ENCODE measurements at places on chromosomes 13 and 19. TPM values are rescaled to one million over a fixed set of nuclear protein-coding genes. Genes with fewer than 3 reads are reported as not detected.

MAB21L1 gene
- polyA plus RNA-seq: 1.3 TPM

FBXO17 gene
- polyA plus RNA-seq: 34.7 TPM

SIGLEC8 gene
- 0.61 TPM for polyA plus RNA-seq

SYT5 gene
- polyA plus RNA-seq: 0.77 TPM

ZNF320 gene
- 9.7 TPM for polyA plus RNA-seq

PSG11 gene
- polyA plus RNA-seq: not detected

DNA sequence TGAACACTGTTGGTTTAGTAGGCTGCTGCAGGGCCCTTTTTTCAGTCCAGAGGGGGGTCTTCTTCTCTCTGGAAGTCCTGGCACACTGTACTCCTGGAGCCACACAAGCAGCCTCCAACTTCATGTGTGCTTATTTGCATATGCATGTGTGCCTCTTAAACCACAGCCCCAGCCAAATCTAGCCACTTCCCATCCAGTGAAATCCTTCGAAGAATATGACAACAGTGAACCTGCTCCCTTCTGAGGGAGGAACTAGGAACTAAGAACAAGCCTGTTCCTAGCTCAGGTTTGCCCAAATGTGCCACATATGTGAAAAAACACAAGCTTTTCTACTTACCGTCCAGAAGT lies 348.5 kb downstream of the FOXO1 start:
- DNase-seq: no peak

DNA sequence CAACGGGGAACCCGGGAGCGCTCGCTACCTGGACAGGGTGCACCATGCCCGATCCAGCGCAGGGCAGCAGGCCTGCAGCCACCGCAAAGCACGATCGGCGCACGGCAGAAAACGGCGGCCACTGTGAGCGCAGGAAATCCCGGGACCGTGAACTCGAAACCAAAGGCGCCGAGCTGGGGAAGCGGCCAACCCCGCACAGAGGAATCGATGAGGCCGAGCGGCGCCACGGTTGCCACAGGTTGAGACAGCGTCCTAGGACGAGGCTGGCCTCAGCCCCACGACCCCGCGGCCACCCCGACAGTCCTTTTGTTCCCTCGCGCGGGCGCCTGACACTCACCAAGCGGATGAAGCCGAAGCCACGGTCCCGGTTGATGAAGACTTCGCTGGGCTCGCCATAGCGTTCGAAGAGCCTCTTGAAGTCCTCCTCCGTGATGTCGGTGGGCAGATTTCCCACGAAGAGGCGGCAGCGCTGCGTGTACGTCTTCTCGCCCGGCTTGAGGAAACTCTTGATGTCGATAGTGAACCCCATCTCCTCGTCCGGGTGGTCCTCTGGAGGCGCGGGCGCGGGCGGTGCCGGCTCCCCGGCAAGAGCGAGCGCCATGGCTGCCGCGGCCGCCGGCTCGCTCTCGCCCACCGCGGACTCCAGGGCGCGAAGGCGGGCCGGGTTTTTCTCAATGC lies 557 bp downstream of the PSPC1 start:
- no peak for DNase-seq

DNA sequence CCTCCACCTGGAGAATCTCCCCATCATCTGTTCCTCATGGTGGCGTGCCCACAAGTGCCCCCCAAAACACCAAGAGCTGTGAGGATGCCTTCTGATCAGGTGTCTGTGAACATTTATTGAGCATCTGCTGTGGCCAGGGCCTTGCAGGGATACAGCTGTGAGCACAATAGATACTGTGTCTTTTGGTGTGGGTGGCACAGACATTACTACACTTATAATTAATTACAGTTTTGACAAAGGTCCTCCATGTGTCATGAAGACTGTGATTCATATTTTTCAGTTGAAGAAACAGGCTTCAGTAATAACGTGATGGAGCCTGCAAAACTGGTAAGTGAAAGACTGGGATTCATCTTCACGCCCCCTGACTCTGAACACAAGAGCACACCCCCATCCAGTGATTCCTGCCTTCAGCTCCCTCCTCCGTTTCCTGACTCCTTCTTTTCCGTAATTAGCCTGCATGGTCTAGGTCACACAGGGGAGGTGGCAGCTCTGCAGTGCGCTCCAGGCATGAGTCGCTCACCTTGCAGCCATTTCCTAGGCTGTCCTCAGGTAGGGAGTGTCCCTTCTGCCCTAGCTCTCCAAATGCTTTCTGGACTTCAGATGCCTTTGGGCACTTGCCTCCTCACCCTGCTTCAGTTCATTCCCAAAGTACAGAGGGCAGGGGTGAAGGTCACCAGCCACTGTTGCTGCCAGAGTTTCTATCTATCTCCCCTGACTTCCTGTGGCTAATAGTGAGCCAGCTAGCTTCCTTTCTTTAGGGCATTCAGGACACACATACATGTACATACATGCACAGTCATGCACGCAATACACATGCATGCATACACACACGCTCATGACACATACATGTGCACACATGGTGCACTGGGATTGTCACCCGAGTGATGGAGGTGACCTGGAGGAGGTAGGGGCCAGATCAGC lies 66.5 kb downstream of the SIAH3 start:
- DNase-seq: no peak

DNA sequence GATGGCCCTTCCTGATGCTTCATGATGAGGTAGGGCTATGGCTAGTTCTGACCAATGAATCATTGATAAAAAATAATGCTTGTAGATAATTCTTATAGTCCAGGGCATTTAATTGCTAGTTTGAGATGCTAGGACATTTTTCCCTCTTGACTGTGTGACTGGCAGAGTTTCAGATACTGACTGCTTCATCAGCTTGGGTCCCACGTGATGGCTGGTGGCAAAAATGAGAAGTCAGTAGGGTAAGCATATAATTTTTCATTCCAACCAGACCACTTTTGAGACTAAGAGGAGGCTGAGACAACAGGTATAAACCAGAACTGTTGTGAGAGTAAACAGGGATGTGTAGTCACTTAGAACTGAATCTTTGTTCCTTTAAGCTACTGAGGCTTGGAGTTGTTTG lies 183.3 kb downstream of the HS6ST3 start:
- no peak for DNase-seq

DNA sequence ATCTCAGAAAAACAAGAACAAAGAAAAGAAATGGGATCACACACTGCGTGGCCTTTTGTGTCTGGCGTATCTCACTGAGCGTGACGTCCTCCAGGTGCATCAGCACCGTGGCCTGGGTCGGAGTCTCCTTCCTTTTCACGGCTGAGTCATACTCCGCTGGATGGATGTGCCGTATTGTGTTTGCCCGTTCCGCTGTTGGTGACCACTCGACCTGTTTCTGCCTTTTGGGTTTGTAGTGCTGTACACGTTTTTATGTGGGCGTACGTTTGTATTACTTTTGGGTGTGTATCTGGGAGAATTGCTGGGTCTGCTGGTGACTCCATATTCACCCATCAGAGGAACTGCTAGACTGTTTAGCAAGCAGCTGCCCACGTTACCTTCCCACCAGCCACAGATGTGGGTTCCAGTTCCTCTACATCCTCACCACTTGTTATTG lies 11.4 kb downstream of the ARID3A start:
- DNase-seq: no peak

GRCh38 chr13:111341886-111342285 lies 21.4 kb downstream of the TEX29 start:
- no peak for DNase-seq

GRCh38 chr19:49094505-49095482 lies 9.5 kb downstream of the SNRNP70 start:
- no peak for DNase-seq

GRCh38 chr13:112725346-112726015 lies 35.6 kb downstream of the ATP11A start:
- no peak for DNase-seq

DNA sequence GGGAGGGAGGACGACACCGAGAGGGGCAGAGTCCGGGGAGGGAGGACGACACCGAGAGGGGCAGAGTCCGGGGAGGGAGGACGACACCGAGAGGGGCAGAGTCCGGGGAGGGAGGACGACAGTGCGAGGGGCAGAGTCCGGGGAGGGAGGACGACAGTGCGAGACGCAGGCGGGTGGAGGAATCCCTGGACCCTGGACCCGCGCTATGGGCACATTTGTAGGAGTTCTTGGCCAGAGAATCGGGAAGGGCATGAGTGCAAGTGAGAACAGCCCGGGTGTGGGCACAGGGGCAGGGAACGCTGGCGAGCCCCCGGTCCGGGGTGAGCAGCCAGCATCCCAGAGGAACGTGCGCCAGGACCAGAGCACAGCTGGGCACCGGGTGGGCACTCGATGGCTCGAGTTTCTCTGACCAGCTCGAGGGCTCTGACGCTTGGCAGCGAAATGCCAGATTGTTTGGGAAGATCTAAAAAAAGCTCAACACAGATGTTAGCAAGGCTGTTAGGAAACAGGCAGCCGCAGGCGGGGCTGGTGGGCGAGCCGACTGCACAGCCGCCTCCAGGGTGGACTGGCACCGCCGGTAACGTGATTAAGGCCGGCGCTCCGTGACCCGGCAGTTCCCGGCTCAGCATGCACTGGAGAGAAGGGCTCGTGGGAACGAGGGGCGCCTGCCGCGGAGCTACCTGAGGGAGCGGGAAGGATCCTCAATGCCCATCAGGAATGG lies 17.9 kb upstream of the C2CD4C start:
- no peak for DNase-seq

GRCh38 chr19:58491393-58491792 lies 15.2 kb downstream of the ZNF446 start:
- no peak for DNase-seq

- DNase-seq: no peak
Measured at GRCh38 chr13:44211704-44212346, 161.8 kb upstream of the SERP2 start.

DNA sequence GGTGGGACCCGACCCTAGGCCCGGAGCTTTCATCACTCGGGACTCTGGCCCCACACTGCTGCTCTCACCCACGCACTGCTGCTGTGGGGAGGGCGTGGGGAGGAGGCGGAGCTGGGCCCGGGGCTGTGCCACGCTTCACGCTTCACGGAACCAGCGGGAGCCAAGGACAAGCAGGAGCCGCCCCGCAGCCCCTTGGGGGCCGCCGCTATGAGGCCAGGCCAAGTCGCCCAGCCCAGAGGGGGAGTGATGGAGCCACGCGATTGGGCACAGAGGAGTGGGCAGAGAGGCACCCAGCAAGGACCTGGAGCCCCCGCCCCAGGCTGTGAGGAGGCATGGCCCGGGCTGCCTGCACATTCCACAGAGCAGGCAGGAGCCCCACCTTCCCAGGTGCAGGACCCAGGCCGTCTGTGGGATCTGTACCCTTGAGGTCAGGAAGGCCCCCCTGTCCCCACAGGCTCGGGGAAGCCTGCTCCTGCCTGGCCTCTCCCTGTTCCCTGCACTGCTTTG lies 10.2 kb upstream of the SUPT20H start:
- no peak for DNase-seq

GRCh38 chr19:48395499-48395898 lies 2.0 kb downstream of the GRIN2D start:
- DNase-seq: no peak

DNA sequence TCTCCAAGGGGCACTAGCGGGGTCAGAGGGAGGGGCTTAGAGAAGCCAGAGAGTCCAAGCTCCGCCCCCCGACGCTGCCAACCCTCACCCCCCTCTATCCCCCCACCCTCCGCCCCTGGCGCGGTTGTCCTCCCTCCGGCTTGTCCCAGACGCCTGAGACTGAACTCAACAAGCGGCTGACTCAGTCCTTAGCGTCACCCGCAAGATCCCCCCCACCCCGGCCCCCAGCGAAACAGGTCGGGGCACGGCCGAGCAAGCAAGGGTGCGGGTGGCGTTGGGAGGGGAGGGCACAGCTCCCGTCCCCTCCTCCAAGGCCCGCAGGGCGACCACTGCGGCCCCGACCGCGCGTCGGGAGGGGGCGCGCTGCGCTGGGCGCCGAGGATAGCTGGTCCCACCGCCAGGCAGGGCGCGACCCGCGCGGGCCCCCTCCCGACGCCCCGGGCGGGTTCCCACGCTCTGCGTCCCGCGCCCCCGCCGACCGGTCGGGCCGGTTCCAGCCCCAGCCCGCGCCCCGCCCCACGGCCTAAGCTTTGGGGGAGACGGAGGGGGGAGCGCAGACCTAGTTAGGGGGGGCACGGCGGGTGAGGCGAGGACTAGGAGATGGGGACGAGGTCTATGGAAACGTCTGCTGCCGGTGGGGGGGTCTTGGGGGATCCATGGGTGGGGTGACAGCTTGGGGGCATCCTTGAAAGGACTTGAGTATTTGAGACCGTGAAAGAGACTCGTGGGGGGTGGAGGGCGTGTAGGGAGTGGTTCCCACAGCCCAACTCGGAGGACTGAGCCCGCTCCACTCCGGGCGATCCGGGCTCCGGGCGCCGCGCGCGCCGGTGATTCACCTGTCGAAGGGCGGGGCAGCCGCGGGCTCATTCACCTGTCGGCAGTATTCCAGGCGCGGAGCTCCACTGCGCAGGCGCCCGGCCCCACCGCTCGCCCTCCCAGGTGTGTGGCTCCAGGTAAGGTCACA lies 5.1 kb downstream of the NOTCH3 start:
- peak; percentile 72 for DNase-seq

DNA sequence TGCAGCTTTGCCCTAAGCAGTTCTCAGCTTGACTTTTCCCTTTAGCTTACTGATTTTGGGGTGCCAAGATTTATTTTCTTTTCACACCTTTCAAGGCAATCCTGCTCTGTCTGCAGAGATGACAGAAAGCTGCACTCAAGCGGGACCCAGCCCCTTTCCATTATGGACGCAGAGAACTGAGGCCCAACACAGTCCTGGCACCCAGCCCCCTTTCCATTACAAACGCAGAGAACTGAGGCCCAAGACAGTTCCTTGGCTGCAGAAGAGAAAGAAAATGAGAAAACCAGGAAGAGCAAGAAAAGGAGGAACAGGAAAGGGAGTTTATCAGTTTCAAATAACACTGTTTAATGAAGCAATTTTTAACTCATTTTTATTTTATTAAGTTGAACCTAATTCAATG lies 36.8 kb upstream of the ATP11A start:
- no peak for DNase-seq

GRCh38 chr13:59201841-59202240 lies 961.9 kb downstream of the DIAPH3 start:
- DNase-seq: no peak

DNA sequence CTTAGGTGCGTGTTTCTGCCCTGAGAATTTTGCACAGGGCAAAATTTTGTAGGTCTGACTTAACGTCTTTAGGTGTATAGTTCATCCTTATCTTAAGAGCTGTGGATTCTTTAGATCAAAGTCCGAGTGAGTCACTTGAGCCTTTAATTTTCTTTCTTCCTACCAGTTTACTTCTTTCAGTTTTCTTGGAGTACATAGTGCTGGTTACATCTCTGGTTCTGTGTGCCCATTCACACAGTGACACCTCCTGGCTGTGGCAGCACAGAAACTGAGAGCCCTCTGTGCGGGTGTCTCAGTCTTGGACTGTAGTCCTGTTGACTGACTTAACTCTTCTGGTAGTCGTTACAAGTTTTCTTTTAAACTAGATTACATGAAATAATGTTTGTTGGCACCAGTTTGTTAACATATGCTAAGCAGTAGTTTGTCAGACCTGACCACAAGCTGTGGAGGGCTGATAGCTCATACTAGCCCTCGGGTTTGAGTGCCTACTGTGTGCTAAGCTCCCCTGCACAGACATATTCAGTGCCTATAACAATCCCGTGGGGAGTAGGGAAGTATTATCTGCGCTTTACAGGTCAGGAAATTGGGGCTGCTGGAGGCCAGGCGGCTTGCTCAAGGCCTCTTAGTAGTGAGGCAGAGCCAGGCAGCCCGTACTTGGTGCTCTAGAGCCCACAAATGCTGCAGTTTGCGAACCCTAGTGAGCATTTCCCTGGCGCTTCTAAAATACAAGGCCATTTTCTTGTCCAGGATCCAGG lies 1.6 kb downstream of the GATAD2A start:
- DNase-seq: no peak

- DNase-seq: no peak
Measured at GRCh38 chr19:296476-297225, 5.4 kb upstream of the PLPP2 start.

- DNase-seq: no peak
Measured at GRCh38 chr13:31722673-31723072, 16.7 kb upstream of the RXFP2 start.

GRCh38 chr13:60090574-60090973 lies 73.2 kb downstream of the DIAPH3 start:
- DNase-seq: no peak

Measured in urinary bladder (tissue), 4 donors.